ENCODE measurements at places on chromosomes 13 and 19. TPM values are rescaled to one million over a fixed set of nuclear protein-coding genes. Genes with fewer than 3 reads are reported as not detected.
A peak's percentile ranks its signal among the peaks of the same experiment; 100 is the strongest.

Gene TPRX2
- not detected for total RNA-seq

Gene CGB1
- total RNA-seq = not detected

Gene OLFM4
- 0.89 TPM for total RNA-seq

DNA sequence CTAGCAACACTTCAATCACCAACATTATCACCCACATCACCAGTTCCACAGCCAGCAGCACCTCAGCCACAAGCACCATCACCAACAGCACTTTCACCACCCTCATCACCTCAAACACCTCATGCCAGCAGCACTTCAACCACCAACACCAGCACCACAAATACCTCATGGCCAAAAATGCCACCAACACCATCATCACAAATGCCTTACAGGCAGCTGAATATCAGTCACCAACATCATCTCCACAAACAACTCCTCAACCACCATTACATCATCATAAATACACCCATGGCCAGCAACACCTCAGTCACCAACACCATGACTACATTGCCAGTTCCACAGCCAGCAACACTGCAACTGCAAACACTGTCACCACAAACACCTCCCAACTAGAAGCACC is 10.4 kb downstream of the FCER2 start:
- no peak for DNase-seq

GRCh38 chr19:16206046-16206605 is 8.4 kb downstream of the AP1M1 start:
- no peak for DNase-seq

DNA sequence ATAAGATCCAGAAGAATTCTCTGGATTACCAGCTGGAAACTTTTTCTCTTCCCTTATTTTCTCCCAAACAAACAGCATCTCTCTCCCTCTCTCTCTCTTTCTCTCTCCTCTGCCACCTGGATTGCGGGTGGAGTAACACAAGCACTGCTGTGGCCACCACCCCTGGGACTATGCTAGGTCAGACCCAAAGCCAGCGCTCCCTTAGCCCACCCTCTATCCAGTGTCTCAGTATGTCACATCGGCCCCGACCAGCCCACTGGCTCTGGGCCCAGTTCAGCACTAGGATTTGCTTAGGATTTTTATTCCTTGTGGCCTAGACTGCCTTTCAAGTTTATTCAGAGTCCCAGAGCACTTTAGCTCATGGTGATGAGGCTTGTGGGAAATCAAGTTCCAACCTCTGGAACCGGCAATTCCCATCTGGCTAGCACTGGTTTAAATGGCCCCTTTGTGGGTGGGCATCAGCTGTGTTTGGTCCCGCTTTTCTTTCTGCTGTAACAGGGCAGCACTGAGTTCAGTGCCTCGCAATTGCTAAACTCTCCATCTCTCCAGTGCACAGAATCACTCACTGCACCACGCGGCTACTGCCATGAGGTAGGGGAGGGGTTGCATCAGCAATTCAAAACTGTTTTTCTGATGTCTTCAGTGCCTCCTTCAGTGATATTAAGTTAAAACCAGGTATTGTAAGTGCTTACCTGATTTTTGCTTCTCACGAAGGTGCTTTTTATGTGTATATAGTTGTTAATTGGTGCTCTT is 1623.1 kb downstream of the SLITRK5 start:
- DNase-seq = peak; percentile 31

GRCh38 chr13:44092078-44092970 is 212.6 kb downstream of the LACC1 start:
- DNase-seq = no peak

DNA sequence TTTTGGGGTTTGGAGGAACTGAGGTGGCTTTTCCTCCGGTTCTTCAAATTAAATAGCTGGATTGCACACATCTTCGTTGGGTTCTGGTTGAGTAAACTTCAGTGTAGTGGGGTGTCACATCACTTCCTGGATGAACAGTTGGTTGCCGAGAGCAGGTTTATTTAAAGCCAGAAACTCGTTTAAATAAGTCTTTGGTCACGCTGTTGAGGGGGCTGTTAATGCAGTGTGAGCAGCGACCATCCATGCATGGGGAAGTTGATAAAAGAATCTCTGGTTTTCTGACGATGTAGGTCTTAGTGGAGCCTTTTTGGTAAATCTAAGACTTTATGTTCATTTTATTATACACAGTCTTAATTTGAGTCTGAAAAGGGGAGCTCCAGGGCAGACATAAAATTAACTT is 351.2 kb upstream of the ARGLU1 start:
- no peak for DNase-seq

GRCh38 chr13:100130930-100131511 is 42.1 kb downstream of the PCCA start:
- DNase-seq = no peak

DNA sequence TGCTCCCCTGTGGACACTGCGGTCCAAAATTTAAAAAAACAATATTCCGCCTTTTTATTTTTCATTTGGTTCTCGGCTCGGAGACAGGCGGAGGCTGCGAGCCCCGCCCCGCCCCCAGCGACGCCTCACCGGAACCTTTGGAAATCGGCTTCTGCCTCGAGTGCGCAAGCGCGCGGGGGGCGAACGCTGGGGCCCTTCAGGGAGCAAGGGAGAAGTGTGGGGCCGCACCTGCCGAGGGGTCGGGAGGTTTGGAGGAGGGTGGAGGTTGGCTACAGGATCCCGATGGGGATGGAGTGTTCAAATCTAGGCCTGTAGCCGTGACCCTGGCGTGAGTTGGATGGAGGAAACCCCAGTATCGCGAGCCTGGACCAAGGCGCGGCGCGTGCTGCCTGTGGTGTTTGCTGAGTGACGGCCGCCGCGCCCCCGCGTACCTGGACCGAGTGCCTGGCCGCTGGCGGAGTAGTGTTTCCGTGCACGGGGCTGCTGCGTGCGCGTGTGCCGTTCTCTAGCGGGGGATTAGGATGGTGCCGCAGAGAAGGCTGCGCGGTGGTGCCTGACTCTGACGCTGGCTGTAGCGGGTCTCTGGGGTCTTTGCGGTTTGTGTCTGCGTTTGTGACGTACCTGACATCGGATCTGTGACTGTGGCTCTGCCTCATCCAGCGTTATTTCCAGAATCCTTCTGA is 565 bp upstream of the ZFP30 start:
- DNase-seq = peak; percentile 91

- DNase-seq = peak; percentile 46
Measured at GRCh38 chr13:42101821-42102585, 53.6 kb downstream of the DGKH start.

DNA sequence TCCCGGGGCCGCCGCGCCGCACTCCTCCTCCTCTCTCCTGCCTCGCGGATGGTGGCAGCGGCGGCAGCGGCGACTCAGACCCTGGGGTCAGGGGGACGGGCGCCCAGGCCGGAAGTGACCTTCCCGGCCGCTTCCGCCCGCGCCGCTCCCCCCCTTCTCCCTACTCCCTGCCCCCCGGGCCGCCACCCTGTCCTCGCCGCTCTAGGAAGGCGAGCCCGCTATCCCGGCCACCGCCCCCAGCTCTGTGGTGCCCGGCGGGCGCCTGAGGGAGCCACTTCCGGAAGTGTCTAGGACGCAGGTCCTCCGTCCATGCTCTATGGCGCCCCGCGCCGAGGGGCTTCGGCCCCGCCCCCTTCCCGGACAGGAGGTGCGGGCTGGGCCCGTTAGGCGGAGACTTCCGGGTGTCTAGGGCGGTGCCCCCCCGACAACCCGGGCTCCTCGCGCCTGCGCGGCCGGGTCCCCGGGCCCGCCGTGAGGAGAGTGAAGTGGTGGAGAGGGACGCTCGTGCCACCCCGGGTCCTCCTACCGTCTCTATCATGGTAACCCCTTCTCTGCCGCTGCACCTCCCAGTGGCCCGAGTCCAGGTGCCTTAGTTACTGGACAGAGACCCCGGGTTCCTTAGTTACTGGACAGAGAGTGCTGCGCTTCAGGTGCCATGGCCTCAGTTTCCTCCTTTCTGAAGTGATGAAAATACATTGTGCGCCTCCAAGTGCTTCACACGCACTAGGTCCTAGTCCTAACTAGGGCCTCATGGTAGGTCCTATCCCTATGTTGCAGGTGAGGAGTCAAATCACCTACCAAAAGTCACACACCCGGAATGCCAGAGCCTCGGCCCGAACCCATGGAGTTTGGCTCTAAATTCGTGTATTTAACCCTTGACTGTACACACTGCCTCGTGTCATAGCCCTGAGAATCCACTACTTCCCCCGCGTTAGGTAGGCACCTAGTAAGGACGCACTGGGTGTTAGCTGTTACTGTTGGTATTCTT is at the start of gene ZNF787:
Gene ZNF787 (minus strand): TSS at position 116 of the 988 bp plus-strand sequence. CDS start 18,078 bp downstream, outside the sequence.
- DNase-seq = peak; percentile 99

DNA sequence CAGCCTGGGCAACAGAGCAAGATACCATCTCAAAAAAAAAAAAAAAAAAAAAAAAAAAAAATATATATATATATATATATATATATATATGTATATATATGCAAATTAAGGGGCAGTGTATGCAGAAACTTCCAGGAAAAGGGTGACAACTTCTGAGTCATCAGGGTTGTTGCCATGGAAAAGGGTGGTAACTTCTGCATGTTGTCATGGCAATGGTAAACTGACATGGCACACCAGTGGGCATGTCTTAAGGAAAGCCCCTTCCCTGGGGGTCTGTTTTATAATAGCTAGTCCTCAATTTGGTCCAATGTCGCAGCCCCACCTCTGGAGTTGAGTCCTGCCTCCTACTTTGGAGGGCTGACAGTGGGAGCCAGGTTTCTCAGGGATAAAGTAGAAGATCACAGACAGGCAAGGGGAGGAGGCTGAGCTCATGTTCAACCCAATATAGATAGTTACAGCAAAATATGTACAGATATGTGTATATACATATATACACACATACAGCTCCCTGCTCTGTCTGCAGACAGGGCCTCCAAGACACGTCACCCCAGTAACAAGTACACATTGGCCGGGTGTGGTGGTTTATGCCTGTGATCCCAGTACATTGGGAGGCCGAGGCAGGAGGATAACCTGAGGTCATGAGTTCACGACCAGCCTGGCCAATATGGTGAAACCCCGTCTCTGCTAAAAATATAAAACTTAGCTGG is 7.2 kb upstream of the FCHO1 start:
- DNase-seq = no peak

GRCh38 chr19:5156231-5156986 is 184.2 kb downstream of the PTPRS start:
- peak; percentile 52 for DNase-seq

DNA sequence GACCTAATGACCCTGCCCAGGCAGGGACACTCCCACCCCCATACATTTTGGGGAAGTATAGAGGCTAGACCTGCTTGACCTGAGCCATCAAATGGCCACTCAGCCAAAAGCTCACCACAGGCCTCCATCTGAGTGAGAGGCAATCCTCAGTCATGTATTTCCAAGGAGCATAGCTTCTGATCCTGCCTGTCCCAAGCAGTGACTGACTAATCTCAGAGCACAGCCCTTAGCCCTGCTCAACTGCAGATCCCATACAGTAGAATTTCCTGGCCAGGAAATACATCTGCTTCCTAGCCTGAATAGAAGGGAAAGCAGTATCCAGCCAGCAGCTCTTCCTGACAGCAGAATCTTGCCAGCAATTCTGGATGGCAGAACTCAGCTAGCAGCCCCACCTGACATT is 880.6 kb upstream of the GPC6 start:
- peak; percentile 9 for DNase-seq

Data from muscle of leg (tissue), 16 donors.